ENCODE measurements at places on chromosomes 3 and 15. TPM values are rescaled to one million over a fixed set of nuclear protein-coding genes. Genes with fewer than 3 reads are reported as not detected.

Gene MANF
- 99.6 TPM for total RNA-seq

Gene ZKSCAN7
- total RNA-seq, result not detected

Gene GOLGA8G
- total RNA-seq, result not detected

Gene TF
- 0.57 TPM for total RNA-seq

Gene FRMD5
- total RNA-seq, result 2.9 TPM

Gene PROS1
- 13.3 TPM for total RNA-seq

Gene RETNLB
- total RNA-seq, result not detected

Gene CCR2
- total RNA-seq, result not detected

Gene SNX22
- 0.81 TPM for total RNA-seq

Gene AGBL1
- total RNA-seq, result not detected

Gene PRR23E
- not detected for total RNA-seq

Gene CCR8
- not detected for total RNA-seq

Gene PLD1
- 15.2 TPM for total RNA-seq

Gene CHRNA5
- 35.1 TPM for total RNA-seq

Gene CFAP100
- total RNA-seq, result not detected

Gene CYP19A1
- 0.34 TPM for total RNA-seq

Gene NTRK3
- total RNA-seq, result 26.3 TPM

Gene CTDSPL2
- total RNA-seq, result 10.8 TPM

Gene TUSC7
- not detected for total RNA-seq

Gene KATNBL1
- total RNA-seq, result 24.0 TPM

Gene CCR4
- 0.04 TPM for total RNA-seq

Gene SLC2A2
- not detected for total RNA-seq

Gene GOLGA6L9
- 2.7 TPM for total RNA-seq

Gene RBSN
- 10.9 TPM for total RNA-seq

Gene PRR20G
- 1.6 TPM for total RNA-seq
